Naive thymus-derived CD8-positive, alpha-beta T cell (primary cell): ENCODE measurements at places on chromosomes 5 and 9. TPM values are rescaled to one million over a fixed set of nuclear protein-coding genes. Genes with fewer than 3 reads are reported as not detected.

Gene FAM221B
- not detected for total RNA-seq

Gene FOXI1
- not detected for total RNA-seq

Gene RPL35
- 1,669 TPM for total RNA-seq

Gene GABRB2
- not detected for total RNA-seq

Gene PCSK1
- total RNA-seq: not detected

Gene TCF7
- 910 TPM for total RNA-seq

Gene KIF24
- 0.44 TPM for total RNA-seq

Gene DAP
- total RNA-seq: 31.0 TPM

Gene ADRA1B
- total RNA-seq: not detected

Gene ZSWIM6
- total RNA-seq: 11.9 TPM

Gene SYK
- total RNA-seq: 9.4 TPM

Gene SLC34A3
- not detected for total RNA-seq

Gene NUP214
- 73.9 TPM for total RNA-seq

Gene MARCOL
- total RNA-seq: not detected

Gene C5orf58
- total RNA-seq: not detected

Gene SUSD1
- total RNA-seq: 2.5 TPM

Gene BTNL8
- total RNA-seq: not detected

Gene SOHLH1
- total RNA-seq: not detected

Gene ENTREP1
- total RNA-seq: not detected

Gene PHYKPL
- total RNA-seq: 229 TPM

Gene ADAMTS2
- not detected for total RNA-seq

Gene PALM2AKAP2
- total RNA-seq: not detected

Gene TAF11L5
- total RNA-seq: not detected

Gene TMC1
- not detected for total RNA-seq

Gene NPR3
- 0.08 TPM for total RNA-seq

Gene ODF2
- 36.6 TPM for total RNA-seq

Gene PFN3
- total RNA-seq: not detected

Gene IFNA2
- total RNA-seq: not detected

Gene EQTN
- total RNA-seq: not detected

Gene TUSC1
- not detected for total RNA-seq

Gene QSOX2
- 15.9 TPM for total RNA-seq

Gene FGF10
- not detected for total RNA-seq

Gene C7
- not detected for total RNA-seq

Gene FBXW5
- 93.1 TPM for total RNA-seq

Gene ZBTB5
- 12.9 TPM for total RNA-seq

Gene PCDHGA12
- total RNA-seq: 0.22 TPM

Gene RUSC2
- 0.86 TPM for total RNA-seq

Gene IL4
- total RNA-seq: not detected

Gene PCDHGC5
- not detected for total RNA-seq

Gene C1QTNF3
- total RNA-seq: 5.7 TPM

Gene FGF1
- total RNA-seq: not detected

Gene HSPB3
- total RNA-seq: not detected

Gene SEMA6A
- not detected for total RNA-seq

Gene DCTN4
- 44.1 TPM for total RNA-seq

Gene AIF1L
- not detected for total RNA-seq

Gene CDX1
- not detected for total RNA-seq
